ENCODE measurements at places on chromosomes 2 and 18.
A peak's percentile ranks its signal among the peaks of the same experiment; 100 is the strongest.

DNA sequence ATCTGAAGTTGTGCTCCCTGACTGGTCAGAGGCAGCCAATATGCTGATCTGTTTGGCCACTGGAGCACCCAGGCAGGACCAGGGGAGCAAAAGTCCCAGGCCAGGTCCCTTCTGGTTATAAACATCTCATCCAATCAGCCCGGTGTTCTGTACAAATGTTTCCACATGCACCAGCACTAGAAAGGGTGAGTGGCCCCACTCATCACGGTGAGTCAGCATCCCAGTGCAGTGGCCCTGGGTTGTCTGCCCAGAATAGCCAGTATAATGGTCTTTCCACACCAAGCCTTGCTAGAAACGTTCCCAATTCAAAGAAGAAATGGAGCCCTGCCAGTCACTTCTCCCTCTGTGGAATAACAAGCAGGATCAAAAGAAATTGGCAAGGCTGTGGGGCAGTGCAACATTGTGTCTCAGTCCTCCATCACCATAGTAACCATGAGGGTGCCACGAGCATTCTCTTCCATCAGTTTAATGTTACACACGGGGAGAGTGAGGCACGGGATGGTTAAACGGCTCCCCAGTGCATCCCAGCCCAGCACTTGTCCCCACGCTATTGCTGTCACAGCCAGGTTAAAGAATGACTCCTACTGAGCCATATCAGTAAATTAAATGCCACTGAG is 174.9 kb downstream of the SEPTIN10 start:
- DNase-seq = peak; percentile 53

DNA sequence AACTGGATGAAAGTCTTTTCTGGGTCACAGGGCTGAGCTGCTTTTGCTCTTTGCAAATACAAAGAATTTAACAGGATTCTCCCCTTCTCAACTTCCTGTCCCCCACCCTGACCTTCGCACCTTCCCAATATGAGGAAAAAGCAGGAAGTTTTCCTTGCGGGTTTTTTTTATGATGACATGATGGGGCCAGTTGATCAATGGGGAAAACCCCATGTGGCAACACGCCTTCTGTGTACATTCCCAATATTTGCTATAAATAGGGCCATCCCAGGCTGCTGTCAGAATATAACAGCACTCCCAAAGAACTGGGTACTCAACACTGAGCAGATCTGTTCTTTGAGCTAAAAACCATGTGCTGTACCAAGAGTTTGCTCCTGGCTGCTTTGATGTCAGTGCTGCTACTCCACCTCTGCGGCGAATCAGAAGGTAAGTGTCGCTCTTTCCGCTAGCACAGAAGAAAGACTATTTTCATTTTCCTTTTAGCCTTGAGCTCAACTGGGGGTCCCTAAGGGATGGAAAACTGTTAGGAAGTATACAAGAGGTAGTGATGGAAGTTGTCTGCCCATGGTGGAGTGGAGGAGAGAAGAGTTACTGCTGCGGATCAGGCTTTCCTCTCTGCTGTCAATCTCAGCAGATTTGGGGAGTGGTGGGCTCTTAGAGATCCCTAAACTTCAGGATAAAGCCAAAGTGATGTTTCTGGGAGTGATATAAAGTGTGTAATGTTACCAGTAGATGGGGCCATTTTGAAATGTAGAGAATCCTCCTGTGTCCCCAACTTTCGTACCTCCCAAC is at the start of gene CCL20:
CCL20 (plus strand) TSS at position 281 of the 792 bp plus-strand sequence; CDS start at position 351, 70 bp downstream.
- no peak for DNase-seq

- no peak for DNase-seq
Observed at GRCh38 chr2:177489719-177490301, 97.2 kb downstream of the AGPS start.

DNA sequence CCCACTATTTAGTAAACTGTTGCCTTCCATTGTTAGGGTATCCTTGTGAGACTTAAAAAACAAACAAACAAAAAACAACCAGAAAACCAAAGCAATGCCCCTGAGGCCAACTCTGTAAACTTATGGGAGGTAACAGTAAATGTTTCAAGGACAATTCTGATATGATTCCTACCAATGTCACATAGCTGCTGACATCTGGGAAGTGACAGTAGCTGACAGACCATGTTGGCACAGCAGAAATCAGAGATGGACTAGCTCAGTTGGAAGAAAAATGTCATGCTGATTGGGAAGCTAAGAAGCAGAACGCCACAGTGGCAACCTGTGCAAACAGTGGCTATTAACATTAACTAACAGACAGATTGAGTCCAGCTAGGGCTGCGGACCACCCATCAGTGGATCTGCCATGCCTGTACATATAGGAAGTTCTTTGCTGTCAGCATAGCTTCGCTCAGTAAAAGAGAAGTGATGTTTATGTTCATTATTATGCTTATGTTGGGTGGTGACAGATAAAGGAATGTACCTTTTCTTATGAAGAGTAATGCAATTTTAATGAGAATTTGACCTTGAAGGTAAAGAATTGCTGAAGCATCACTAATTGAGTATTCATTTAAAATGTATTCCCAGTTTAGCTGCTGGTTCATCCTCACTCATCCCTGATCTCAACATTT is 180.6 kb downstream of the PARD3B start:
- DNase-seq = no peak

DNA sequence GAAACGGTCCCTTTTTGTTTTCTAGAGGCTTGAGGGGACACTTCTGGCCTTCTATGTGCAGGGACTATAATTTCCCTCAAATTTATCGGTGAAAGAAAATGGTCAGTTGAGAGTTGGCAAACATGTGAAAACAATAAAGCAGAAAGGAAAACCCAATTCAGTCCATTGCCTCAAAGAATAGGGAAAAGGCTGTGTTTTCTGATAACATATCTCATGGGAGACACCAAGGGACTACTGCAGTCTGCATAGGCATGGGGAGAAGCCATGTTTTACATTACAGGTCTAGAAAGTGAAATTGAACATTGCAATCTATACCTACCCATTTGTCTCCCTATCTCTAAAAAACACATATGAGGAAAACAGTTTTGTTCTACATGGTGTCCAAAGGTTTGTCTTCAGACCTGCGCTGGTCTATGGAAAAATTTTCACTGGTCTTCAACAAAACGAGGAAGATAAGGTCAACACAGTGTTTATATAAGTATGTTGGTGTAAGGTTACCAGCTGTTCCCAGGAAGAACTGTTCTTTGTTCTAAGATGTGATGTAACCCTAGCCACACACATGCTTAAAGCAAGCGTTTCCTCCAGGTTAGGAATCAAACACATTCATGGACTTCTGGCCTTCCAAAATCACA is 179.7 kb downstream of the MREG start:
- no peak for DNase-seq

GRCh38 chr2:133713049-133713580 is 144.9 kb upstream of the NCKAP5 start:
- DNase-seq = no peak

DNA sequence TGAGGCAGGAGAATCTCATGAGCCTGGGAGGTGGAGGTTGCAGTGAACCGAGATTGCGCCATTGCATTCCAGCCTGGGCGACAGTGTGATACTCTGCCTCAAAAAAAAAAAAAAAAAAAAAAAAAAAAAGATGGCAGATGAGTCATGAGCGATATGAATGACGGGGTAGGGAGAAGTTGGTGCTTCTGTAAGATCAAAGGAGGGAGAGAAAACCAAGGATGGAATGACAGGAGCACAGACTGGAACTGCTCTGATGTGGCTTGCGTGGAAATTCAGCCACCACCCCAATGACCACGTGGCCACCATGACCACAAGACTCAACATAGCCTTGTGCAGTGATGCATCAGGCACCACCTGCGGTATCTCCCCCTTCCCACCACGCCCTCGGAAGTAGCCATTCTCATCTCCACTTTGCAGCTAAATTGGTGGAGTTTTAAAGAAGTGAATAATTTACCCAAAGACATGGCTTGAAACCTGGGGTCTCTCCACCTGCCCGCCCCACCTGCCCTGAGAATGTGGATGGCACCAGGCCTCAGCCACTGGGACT is 96.0 kb downstream of the ACKR3 start:
- DNase-seq = no peak

DNA sequence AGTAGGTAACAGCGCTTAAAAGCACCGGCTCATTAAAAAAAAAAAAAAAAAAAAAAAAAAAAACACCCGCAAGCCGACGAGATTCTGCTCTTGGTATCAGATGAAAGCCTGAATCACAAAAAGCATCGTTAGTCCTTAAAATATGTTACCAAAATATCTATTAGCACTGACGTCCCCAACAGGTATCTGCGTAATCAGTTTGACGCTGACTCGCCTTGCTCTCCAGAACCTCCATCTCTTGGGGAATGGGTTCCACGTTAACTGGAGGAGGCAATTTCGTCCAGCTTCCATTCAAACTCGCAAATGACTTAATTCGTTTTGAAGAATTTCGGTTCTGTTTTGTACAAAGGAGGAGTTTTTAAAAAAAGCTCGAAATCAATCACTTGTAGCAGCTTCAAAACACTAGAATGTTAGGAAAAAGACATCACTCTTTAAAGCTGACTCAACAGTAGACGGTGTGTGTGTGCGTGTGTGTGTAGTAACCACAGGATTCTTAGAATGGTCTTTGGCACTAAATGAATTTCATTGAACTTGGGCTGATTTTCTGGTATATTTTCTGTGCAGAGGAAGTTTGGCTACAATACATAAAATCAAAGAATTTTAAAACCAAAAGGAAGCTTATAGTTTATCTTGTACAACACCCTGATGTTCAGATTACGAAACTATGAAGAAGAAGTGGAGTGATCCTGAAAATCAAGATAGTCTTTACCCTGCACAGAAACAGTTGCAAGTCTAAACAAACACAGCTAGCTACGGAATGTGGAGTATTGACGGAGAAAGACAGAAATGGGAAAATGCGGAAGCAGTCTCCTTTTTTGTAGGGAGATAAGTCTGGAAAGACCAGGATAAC is 1.1 kb upstream of the PGAP1 start:
- peak; percentile 5 for DNase-seq

GRCh38 chr2:112005406-112006075 is 49.5 kb upstream of the TMEM87B start:
- no peak for DNase-seq

GRCh38 chr2:235712176-235712575 is 218.3 kb downstream of the AGAP1 start:
- DNase-seq = no peak

GRCh38 chr18:42617221-42617620 is 498.3 kb downstream of the RIT2 start:
- DNase-seq = no peak

GRCh38 chr2:66569321-66569851 is 134.5 kb downstream of the MEIS1 start:
- no peak for DNase-seq

DNA sequence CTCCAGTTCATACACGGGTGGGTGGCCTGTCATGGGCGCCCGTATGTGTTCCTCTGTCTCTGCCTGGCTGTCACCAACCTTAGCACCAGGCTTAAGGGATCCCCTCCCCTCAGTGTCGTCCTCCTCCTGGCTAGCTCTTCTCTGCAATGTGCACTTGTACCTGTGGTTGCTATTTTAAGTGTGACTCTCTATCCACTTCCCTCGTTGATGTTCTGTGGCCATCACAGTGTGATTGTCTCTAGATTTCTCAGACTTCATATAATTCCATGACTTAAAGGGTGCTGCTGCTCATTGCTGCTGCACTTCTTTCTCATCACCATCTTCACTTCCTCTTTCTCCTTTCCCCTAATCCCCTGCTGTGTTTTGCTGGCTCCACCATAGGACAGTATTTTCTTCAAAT is 143.4 kb downstream of the EML6 start:
- no peak for DNase-seq

DNA sequence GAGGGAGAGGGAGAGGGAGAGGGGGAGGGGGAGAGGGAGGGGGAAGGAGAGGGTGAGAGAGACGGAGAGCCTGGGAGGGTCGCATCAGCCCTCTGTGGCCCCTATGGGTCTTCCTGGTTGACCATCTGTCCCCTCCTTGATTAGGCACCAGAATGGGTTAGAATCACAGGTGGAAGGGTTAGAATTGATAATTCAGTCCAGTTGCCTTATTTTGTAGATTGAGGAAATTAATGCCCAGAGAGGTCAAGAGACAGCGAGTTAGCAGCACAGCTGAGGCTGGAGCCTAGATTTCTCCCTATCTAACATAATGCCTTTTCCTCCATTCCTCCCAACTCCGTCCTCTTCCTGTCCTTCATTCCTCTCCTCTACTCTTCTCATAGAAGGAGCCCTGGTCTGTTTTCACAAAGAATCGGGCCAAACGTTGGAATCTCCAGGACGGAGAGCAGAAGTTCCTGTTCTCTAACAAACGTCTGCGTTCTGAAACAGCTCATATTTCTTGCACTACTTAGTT is 338 bp upstream of the THUMPD2 start:
- DNase-seq = no peak

- no peak for DNase-seq
Observed at GRCh38 chr2:10260130-10260529, 42.6 kb upstream of the HPCAL1 start.

GRCh38 chr2:65429786-65430602 is 2.4 kb downstream of the SPRED2 start:
- no peak for DNase-seq

- no peak for DNase-seq
Observed at GRCh38 chr18:79855147-79855933, 57.6 kb downstream of the KCNG2 start.

GRCh38 chr2:42844901-42845821 is 52.8 kb upstream of the HAAO start:
- DNase-seq = no peak

DNA sequence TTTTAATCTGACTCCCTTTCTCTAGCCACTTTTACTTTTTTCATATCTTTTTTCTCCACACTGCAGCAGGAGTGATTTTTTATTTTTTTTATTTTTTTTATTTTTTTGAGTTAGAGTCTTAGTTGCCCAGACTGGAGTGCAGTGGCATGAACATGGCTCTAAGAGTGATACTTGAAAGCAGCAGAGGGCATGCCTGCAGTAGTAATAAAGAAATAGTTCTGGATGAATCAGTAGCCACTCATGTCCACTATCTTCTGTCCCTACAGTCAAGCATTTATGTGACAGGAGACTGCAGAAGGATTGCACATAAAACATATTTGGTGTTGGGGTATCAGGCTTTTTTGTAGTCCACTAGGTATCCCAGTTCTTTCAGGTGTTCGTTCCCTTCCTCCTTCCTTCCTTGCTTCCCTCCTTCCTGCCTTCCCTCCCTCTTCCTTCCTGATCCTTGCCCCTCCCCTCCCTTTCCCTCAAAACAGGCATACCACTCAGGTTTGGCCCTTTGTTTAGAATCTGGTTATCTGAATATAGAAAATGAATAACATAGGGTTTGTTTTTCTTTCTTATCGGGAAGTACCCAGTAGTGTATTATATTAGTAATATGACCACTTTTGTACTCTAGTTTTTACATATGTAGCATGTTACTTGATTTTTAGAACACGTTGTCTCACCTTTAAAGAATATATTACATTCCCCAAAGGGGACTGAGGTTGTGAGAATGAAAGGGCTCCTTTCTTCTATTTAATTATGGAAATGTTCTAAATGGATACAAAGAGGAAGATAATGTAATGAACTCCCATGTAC is 23.5 kb downstream of the MIB1 start:
- no peak for DNase-seq

- DNase-seq = peak; percentile 60
Observed at GRCh38 chr18:55405893-55406406, 182.0 kb downstream of the TCF4 start.

GRCh38 chr2:177141866-177142265 is 70.7 kb upstream of the HNRNPA3 start:
- DNase-seq = no peak

GRCh38 chr18:2655954-2656236 is 369 bp downstream of the SMCHD1 start:
- DNase-seq = no peak

Measured in hippocampal formation (tissue), 2 donors.